ENCODE measurements at places on chromosomes 4 and X.
A peak's percentile ranks its signal among the peaks of the same experiment; 100 is the strongest.

GRCh38 chrX:154308108-154308946, 12.7 kb downstream of the TKTL1 start:
- DNase-seq: peak; percentile 37

DNA sequence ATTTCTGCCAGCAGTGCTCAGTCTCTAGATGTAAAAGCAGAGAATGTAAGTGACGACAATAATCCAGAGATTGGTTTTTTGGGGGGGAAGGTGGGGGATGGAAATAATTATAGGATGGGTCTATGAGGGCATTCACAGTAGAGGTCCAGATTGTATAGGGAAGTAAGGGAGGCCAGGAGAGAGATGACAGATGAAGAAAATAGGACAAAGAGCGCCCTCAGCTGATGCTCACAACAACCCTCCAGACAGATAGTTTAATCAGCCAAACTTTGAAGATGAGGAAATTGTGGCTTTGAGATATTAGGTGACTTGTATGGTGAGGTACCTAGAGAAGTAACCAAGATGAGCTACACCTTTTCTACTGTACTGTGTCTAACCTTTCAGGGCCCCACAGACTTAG, 137.9 kb downstream of the MAGEB17 start:
- DNase-seq: no peak

GRCh38 chr4:123470640-123471039, 74.0 kb downstream of the SPRY1 start:
- DNase-seq: no peak

- peak; percentile 91 for DNase-seq
These were observed 27.5 kb upstream of the VBP1 start for GRCh38 chrX:155188786-155189185.

GRCh38 chrX:38561951-38562719, 793 bp downstream of the TSPAN7 start:
- no peak for DNase-seq

Data from AML-193 (cell line).